ENCODE measurements at places on chromosomes 1 and 21.
A peak's percentile ranks its signal among the peaks of the same experiment; 100 is the strongest.

DNA sequence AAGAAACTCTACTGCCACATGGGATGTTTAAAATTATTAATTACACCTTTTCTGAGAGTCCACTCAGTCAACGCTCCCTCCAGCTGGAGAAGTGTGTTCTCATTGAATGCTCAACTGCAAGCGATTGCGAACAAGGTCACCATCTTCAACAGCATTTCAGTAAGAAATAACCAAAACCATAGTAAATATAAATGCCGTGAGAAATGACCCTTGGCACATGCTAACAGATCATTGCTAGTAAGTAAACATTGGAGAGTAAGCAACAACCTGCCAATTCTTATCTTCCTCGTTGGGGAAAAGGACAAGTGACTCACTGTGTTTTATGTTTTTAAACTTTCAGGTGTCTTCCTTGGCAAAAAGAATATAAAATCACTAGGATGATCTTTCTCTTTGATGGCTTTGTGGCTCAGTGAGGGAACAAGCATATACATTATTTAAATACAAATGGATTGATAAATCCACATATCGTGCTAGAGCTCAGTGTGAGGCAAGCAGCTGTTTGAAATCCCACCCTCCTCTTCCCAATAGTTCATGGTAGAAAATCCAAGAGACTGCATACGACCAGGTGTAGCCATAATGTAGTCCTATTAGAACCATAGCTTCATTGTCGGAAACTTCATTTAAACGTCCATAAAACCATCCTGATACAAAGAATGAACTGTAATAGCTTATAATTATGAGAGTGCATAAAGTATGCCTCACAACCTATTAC lies 214.6 kb downstream of the GRIK1 start:
- DNase-seq = no peak

DNA sequence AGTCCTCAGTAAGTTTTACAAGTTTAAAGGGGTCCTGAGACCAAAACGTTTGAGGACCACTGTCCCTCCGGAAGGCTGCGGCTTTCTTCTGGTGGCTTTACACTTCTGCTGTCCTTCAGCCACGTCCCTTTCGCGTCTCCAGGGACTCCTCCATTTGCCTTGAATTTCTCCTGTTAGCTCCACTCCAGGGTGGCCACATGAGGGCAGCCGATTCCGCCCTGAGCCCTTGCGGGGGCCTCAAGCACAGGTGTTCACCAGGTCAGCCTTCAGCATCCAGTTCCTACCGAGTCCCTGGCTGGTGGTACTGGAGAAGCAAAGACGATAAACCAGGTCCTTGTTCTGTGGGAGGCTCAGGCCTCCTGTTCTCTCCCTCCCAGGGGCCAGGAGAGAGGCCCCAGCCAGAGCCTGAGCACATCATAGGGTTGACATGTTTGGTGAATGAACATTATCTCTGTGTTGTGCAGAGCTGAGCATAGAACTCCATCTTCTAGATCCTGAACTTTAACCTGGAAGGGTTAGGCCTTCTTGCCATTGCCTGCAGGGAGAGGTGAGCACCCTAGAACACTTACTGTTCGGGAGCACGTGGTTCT lies 27.4 kb upstream of the COQ8A start:
- peak; percentile 23 for DNase-seq

DNA sequence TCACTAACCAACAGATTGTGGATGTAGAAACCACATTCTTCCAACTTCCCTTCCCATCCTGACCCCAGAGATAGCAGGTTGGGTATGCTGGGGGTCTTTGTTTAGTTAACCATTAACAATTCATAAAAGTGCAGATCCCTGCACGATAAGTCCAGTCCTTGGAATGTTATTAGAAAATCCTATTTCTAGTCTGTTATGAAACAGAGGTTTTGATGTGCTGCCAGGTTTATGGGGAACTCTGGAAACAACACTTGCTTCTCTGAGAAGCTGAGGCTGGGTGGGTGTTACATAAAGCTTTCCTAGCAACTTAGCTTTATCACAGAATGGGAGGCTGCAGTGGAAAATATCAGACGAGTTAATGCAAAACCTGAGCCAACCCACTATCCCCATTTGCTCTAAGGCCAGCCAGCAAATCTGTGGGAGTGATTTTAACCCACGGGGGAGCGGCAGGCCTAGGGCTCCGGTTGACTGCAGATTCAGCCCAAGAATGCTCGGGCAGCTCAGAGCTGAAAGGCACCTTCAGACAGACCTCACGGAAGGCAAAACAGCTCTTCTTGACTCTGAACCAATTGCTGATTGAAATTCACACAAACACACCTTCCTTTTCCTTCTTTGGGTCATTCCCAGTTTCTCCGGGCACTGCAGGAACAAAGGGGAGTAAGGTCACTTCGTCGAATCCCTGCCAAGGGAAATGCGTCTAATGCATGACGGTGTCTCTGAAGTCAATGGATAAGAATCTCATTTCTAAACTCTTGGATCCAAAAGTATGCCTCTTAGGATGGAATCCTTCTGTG lies 111.7 kb upstream of the IRF2BP2 start:
- DNase-seq = no peak

DNA sequence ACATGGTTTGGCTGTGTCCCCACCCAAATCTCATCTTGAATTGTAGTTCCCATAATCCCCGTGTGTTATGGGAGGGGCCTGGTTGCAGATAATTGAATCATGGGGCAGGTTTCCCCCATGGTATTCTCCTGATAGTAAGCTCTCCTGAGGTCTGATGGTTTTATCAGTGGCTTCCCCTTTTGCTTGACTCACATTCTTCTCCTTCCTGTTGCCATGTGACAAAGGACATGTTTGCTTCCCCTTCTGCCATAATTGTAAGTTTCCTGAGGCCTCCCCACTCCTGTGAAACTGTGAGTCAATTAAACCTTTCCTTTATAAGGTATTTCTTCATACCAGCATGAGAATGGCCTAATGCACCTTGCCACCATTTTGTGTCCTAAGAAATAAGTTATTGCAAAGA lies 415.0 kb downstream of the COL11A1 start:
- no peak for DNase-seq

DNA sequence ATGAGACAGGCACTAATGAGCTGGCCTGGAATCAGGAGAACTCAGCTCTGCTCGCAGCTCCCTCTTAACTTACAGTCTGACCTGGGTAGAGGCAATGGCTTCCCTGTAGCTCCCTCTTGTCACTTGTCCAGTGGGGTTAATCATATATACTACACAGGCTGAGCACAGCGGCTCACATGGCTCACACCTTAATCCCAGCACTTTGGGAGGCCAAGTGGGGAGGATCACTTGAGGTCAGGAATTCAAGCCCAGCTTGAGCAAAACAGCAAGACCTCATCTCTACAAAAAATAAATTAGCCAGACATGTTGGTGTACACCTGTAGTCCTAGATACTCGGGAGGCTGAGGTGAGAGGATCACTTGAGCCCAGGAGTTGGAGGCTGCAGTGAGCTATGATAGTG lies 4.2 kb downstream of the S100A6 start:
- DNase-seq = no peak

GRCh38 chr1:109104364-109105151 lies 9.4 kb upstream of the ELAPOR1 start:
- no peak for DNase-seq

- peak; percentile 21 for DNase-seq
Measured at GRCh38 chr1:147225193-147225730, at the start of gene FMO5. Gene FMO5, minus strand, starts transcription at chr1:147225339. Its CDS starts 310 bp downstream, at chr1:147225029.

DNA sequence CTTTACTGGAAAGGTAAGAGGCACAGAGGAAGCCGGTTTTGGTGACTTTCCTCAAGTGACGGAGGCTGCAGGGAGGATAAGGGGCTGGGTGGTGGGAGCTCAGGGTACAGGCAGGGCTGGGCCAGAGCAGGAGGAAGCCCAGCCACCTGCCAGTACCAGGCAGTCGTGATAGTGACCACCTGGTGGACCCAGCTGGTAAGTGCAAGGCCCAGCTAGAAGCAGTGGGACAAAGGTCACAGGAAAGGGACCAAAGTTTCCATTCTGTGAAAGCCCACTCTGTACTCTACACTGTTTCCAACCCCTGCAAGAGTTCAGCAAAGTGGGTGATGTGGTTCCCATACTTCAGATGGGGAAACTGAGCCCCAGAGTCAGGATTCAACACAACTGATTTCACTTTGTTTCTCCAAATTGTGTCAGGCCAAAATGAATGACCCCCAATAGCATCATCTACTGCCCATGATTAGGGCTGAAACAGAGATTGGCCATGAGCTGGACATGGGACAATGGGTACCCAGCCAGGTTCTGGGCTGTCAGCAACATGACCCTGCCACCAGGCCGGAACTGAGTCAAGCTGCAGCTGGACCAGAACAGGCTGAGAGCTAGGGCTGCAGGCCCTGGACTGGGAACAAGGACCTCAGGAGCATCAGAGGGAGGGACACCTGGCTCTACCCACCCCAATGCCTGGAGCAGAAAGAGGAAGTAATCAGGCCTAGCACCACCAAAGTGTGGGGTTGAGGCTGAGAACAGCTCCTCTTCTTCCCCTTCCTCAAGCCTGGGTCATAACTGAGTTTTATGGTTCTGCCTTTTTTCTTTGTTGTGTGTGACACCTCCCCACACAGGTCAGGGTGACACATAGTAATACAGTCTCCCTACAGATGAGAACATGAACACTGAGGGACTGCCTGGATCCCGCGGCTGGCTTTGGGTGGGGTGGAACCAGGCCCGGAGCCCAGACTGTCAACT lies 50.2 kb downstream of the KCNN3 start:
- no peak for DNase-seq

DNA sequence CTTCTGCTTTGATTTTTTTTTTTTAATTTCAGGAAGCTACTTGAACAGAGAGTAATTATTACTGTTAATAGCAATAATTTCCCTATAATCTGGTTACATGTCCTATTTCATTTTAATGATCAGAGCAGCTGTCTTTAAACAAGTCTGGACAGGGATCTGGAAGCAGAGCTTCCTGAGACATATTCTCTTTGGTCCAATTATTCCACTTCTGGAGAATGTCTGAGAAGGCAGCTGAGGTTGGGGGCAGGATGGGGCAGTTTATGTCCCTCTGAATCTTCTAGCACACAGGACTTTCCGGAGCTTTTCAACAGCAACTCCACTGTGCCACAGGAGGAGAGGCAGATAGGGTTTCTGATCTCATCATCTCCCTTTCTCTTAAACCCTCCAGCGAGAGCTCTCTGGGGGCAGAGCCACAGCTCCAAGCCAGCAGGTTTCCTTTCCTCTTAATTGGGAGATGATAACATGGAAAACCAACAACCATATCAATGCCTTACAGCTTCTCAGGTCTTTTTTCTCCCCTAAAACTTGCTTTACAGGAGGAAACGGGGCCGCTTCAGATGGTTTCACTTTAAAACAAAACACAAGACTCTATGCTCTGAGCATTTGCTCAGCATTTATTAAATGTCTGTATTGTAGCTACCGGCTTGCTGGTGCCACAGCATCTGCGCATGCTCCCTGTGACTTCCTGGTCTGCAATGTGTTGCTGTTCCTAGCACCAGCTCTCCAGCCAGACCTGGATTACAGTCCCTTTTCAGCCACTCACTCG lies 425.7 kb upstream of the USP24 start:
- DNase-seq = no peak

DNA sequence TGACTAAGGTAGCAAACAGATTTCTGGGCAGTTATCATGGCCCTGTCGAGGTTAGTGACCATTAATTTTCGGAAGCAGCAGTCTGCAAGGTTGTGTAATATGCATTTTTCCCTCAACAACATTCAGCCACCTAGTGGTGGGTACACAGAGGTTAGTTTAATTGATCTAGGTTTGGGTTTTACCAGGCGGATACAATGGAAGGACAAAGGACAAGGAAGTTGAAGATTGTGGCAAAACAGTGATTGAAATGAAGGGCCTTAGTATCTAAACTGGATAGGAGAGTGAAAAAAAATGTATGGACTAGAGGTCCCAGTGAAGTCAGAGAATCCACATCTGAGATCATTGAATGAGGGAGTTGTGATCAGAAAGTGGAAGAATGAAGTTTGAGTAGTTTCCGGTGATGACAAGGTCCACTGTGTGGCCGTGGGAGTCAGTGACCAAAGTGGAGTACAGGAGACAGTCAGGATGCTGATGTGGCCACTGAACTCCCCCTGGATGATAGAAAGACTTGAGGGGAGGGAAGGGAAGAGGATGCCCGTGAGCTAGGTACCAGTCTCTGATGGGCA lies 2.8 kb downstream of the ARMH1 start:
- DNase-seq = no peak

GRCh38 chr1:177799746-177800145 lies 170.1 kb downstream of the SEC16B start:
- DNase-seq = no peak

GRCh38 chr1:65309304-65310077 lies at the start of gene DNAJC6:
Gene DNAJC6, plus strand, starts transcription at chr1:65309543. Its CDS starts 203 bp downstream, at chr1:65309746.
- DNase-seq = peak; percentile 46

DNA sequence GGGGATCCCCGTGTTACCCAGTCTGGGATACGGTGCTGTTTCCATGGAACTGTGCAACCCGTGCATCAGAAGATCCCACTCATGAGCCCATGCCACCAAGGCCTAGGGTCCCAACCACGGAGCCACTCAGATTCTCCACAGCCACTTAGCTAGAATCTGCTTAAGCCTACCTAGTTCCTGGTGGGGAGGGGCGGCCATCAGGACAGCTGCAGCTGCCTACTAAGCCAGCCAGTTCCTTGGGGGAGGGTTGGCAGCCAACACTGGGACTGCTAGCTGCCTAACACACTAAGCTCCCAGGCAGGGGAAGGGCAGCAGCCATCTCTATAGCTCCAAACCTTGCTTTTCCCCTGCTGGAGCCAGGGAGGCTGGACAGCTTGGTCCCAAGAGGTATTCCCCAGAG lies 549.2 kb upstream of the BRINP3 start:
- DNase-seq = no peak

DNA sequence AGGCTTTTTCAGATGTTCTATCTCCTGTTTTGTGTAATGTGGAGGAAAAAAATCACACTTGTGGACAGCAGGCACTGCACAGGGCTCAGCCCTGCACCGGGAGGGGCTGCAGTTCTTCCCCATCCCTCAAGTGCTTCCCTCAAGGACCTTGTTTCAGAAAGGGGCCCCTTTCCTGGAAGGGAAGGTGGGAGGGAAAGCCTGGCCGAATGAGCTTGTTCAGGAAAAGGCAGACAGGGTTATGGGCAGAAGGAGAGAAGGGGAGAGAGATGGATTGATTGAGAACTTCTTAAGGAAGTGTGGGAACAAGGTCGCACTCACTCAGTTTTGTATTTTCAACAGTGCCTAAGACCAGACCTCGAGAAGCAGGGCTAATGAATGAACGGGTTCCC lies 41.2 kb downstream of the OLFML2B start:
- DNase-seq = no peak

DNA sequence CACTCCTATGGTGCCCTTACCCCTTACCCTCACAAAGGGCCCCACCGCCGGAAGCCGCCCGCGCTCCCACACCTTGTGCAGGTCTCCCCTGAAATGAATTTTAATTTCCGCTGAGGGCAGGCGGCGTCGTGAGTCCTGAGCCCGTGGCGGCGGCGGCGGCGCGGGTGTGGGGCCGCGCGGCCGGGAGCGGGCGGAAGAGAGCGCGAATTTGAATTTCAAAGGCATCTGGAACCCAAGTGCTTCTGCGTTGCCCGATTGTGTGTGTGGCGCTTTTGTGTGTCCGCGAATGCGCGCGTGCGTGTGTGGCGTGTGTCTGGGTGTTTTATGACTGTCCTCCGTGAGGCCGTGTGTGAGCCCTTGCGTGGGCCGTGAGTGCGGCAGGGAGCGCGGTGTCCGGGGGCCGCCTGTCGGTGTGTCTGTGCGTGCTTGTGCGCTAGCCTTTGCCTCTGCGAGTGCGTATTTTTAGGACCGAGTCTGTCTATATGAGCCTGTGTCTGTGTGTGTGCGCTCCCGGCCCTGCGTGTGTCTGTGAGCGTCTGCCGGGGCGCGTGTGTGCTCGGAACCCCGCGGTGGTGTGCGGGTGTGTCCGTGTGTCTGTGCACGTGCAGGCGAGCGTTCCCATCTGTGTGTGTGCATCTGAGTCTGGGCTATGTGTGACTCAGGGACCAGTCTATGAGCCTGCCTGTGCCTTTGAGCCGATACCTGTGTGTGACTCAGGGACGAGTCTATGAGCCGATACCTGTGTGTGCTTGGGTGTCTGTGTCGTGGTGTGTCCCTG lies 7.9 kb upstream of the ADGRB2 start:
- peak; percentile 43 for DNase-seq

Measured in stimulated activated CD4-positive, alpha-beta T cell treated with anti-CD3 and anti-CD28 coated beads, Interleukin-2, amount 100 ng/mL, for 48 hours (primary cell).